Epithelial cell of umbilical artery (primary cell): ENCODE measurements at places on chromosomes 16 and 17. TPM values are rescaled to one million over a fixed set of nuclear protein-coding genes. Genes with fewer than 3 reads are reported as not detected.

ABCC3 gene
- total RNA-seq = 1.6 and 3.3 TPM in 2 replicates

ADAM11 gene
- under 0.01 and 0.15 TPM in 2 replicates for total RNA-seq

CACNA1G gene
- not detected in 2 replicates for total RNA-seq

GRAPL gene
- 7.0 and 8.4 TPM in 2 replicates for total RNA-seq

ITGAX gene
- total RNA-seq = 0.76 and 1.3 TPM in 2 replicates

CCR7 gene
- not detected in 2 replicates for total RNA-seq

CRHR1 gene
- total RNA-seq = not detected in 2 replicates

PROCA1 gene
- 0.65 and 1.5 TPM in 2 replicates for total RNA-seq

NEUROD2 gene
- not detected in 2 replicates for total RNA-seq

C17orf107 gene
- total RNA-seq = 0.61 and 1.3 TPM in 2 replicates

RRAD gene
- total RNA-seq = 0.65 and 1.5 TPM in 2 replicates

KRT13 gene
- not detected in 2 replicates for total RNA-seq

EFCAB13 gene
- 6.5 and 6.7 TPM in 2 replicates for total RNA-seq

HOXB6 gene
- total RNA-seq = 6.2 and 12.9 TPM in 2 replicates

TMEM100 gene
- total RNA-seq = 0.97 and 4.9 TPM in 2 replicates

KRTAP17-1 gene
- not detected in 2 replicates for total RNA-seq

HOXB5 gene
- under 0.01 and 0.61 TPM in 2 replicates for total RNA-seq

KRT40 gene
- not detected in 2 replicates for total RNA-seq
